CD14-positive monocyte (primary cell): ENCODE measurements at places on chromosomes 3 and 15.
A peak's percentile ranks its signal among the peaks of the same experiment; 100 is the strongest.

DNA sequence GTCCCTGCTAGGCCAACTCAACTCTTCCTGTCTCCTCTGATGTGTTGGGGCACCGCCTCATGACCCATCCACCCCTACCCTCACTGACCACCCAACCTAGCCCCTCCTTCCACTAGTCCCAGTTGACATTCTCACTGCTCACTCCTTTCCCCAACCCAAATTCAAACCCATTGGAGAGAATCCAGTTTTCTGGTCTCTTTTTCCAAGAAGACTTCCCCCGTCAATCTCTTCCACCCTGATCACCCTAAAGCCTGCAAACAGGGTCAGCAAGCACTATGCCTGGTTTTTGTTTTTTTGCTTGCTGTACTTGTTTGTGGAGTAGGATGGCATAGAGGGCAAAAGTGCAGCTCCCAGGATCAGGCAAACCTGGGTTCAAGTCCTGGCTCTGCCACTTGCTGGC, 176.6 kb upstream of the PPP2R3A start:
- peaks cover 5% of the 10 kb centered on the region for H3K4me1 ChIP-seq
- H3K36me3 ChIP-seq: no peaks in the 10 kb centered on the region
- H3K27me3 ChIP-seq: no peaks in the 10 kb centered on the region

- H3K27me3 ChIP-seq: no peaks in the 10 kb centered on the region
- H3K27ac ChIP-seq: no peak overlapping the region
- no peaks in the 10 kb centered on the region for H3K36me3 ChIP-seq
- H3K4me3 ChIP-seq: peak overlapping the region; percentile 73
Measured at GRCh38 chr3:9863058-9863772, 16.8 kb downstream of the CIDEC start.

DNA sequence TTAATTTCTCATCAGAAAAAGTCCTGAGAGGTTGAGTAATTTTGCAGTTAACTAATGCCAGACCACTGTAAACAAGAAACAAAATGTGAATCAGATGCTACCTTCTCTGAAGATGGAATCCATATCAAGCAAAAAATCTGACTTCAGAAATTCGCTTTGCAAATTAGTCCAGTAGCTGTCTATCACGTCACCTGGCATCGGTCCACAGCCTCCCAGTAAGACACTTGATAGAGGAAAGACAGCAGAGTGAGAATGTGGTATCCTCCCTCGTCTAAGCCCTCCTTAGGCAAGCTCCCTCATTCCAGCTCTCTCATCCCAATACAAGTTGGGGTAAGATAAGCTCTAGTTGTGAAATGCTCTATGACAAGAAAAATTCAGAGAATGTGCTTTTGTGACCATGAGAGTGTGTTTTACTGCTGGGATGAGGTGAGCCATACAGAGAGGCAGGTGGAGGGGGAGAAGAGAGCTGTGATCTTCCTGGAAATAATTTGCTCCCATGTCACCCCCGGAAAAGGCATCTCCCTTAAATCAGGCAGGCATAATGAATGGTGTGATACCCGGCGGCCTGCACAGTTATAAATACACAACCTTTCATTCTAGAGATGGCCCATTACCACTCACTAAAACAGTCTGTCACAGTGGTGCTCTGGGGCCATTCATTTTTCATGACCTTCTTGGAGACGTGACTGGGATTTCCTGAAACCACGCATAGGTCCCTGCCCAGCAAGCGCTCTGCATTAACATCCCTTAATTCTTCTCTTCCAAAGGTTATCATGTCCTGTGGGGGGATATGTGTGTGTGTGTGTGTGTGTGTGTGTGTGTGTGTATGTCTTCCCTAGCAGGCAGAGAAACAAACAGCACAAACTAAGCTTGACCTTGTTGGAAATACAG, 602.0 kb upstream of the KCNMB2 start:
- DNase-seq: no peak
- no peaks in the 10 kb centered on the region for H3K36me3 ChIP-seq
- H3K27me3 ChIP-seq: no peaks in the 10 kb centered on the region
- no peak overlapping the region for H3K27ac ChIP-seq

DNA sequence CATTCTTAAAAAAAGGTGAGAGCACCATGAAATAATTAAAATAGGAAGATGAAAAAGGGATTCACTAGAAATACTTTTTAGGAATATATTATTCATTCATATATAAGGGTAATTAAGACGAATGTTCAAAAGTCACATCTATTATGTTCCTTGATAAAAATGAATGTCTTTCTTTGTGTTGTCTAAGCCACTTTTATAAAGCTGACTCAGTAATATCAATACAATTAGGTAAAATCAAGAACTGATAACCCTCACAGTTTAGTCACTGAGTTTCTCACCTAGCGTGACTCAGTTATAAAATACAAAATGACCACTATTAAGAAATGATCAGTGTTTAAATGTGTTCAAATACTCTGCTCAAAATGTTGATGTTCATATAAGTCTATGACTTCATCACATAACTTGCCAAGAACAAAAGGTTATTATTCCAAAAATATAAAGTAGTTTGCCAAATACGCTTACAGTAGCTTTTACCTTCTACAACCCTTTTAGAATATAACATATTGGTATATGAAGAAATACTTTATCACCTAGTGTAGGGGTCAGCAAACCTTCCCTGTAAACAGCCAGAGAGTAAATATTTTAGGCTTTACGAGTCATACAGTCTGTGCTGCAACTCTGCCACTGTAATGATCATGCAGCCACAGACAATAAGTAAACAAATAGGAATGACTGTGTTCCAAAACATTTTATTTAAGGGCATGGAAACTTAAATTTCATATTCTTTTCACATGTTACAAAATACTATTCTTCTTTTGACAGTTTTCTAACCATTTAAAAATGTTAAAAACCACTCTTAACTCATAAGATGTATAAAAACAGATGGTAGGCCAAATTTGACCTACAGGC, 369.8 kb downstream of the TBC1D5 start:
- H3K4me3 ChIP-seq: no peak overlapping the region
- no peaks in the 10 kb centered on the region for H3K27me3 ChIP-seq
- H3K27ac ChIP-seq: no peak overlapping the region
- no peaks in the 10 kb centered on the region for H3K4me1 ChIP-seq
- peaks cover 64% of the 10 kb centered on the region for H3K36me3 ChIP-seq
- DNase-seq: no peak

DNA sequence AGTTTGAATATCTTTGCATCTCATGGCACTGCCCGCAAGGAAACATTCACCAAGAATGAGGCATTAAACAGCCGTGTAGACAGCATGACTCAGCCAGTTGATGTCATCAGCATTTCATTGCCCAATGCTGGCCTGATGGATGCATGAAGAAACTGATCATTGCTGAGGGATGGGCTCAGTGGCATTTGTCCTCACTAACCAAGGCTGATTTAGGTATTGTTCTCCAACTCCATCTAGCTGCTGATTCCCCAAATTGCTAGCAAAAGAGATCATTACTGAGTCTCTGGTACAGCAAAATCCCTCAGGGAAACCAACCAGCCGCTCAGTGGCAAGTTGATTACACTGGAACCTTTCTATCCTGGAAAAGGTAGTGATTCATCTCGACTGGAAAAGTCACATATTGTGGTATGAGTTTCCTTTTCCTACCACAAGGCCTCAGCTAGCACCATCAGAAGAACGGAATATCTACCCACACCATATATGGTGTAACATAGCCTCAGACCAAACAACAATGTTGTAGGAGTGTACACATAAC, 186.5 kb upstream of the GAP43 start:
- H3K27me3 ChIP-seq: no peaks in the 10 kb centered on the region
- H3K36me3 ChIP-seq: no peaks in the 10 kb centered on the region
- no peak overlapping the region for H3K27ac ChIP-seq
- no peak for DNase-seq
- H3K4me1 ChIP-seq: no peaks in the 10 kb centered on the region

DNA sequence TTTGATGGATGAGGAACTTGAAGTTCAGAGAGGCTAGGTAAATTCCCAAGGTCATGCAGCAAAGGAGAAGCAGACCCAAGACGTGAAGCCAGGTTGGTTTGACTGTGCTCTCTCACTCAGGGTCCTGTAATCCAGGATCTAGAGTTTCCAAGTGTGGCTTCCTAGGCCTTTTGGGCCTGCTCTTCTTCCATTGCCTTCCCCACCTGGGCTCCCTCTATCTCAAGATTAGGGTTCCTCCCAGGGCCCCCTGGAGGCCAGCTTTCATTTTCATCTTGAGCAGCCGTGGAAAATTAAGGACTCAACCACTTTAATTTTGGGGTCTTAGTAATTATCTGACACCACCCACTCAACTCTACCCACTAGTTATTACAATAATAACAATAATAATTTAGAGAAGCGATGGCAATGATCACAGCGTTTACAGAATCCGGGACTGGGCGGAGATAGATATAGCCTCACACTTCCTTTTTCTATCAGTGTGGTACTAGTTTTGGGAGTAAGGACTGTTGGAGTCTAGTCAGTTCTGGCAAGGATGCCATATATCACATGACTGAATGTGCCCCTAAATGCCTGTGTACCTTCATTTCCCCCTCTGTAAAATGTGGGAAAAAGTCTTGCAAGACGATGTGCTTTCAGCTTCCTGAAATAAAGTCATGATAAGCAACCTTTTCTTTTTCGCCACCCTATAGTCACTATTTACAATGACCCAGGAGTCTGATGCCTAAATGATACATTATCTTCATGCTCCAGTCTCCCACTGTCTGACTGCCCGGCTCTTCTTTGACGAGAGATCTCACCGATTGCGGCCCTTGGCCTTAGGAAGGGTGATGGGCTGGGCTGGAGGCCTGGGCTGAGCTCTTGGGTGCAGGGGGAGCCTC, 30.2 kb upstream of the MAGEF1 start:
- no peak overlapping the region for H3K27ac ChIP-seq
- H3K27me3 ChIP-seq: no peaks in the 10 kb centered on the region
- H3K4me3 ChIP-seq: no peak overlapping the region
- no peak for DNase-seq
- H3K36me3 ChIP-seq: no peaks in the 10 kb centered on the region

- no peak for DNase-seq
- H3K36me3 ChIP-seq: no peaks in the 10 kb centered on the region
- no peak overlapping the region for H3K27ac ChIP-seq
- no peaks in the 10 kb centered on the region for H3K4me1 ChIP-seq
- no peaks in the 10 kb centered on the region for H3K27me3 ChIP-seq
Measured at GRCh38 chr3:79685108-79685507, 82.7 kb downstream of the ROBO1 start.

- no peaks in the 10 kb centered on the region for H3K36me3 ChIP-seq
- no peak overlapping the region for H3K4me3 ChIP-seq
- DNase-seq: no peak
- no peaks in the 10 kb centered on the region for H3K27me3 ChIP-seq
- no peak overlapping the region for H3K27ac ChIP-seq
- no peaks in the 10 kb centered on the region for H3K4me1 ChIP-seq
Measured at GRCh38 chr15:79653533-79653932, 221.4 kb downstream of the MINAR1 start.

GRCh38 chr3:73399106-73399505, 225.6 kb downstream of the PDZRN3 start:
- H3K27ac ChIP-seq: no peak overlapping the region
- H3K4me1 ChIP-seq: no peaks in the 10 kb centered on the region
- no peaks in the 10 kb centered on the region for H3K36me3 ChIP-seq
- H3K27me3 ChIP-seq: no peaks in the 10 kb centered on the region
- no peak for DNase-seq
